ENCODE measurements at places on chromosomes 4 and X.

GRCh38 chrX:11678158-11678557 is 12.4 kb upstream of the ARHGAP6 start:
- no peak for DNase-seq

GRCh38 chr4:124417371-124417770 is 295.2 kb downstream of the ANKRD50 start:
- DNase-seq = no peak

DNA sequence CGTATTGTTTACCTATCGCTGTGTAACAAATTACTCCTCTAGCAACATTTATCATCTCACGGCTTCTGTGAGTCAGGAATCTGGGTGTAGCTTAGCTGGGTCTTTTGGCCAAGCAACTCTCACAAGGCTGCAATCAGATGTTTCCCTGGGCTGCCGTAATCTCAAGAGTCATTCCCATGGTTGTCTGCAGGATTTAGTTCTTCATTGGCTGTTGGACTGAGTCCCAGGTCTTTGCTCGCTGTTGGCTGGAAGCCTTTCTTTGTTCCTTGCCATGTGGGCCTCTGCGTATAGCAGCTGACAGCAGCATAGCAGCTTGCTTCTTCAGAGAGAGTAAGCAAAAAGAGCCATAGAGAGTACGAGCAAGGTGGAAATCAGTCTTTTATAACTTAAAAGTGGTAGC is 16.8 kb downstream of the POLR2B start:
- DNase-seq = no peak

DNA sequence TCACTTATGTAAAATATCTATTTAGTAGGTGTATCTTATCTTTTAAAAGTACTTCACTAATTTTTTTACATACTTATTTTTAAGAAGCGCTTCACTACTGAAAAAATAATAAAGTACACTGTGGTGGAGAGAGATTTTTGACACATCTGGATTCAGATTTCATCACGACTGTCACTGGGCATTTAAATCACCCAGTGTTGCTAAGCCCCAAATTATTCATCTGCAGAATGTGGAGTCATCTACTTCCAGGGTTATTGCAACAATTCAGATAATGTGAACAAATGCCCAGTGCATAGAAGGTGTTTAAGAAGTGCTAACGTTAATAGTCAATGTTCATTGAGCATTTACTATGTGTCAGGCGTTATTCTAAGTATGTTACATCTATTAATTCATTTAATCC is 41.8 kb downstream of the AASDH start:
- DNase-seq = no peak

- DNase-seq = no peak
Measured at GRCh38 chrX:69063486-69063885, 101.8 kb downstream of the PJA1 start.

GRCh38 chr4:19372390-19372789 is 879.3 kb upstream of the SLIT2 start:
- no peak for DNase-seq

DNA sequence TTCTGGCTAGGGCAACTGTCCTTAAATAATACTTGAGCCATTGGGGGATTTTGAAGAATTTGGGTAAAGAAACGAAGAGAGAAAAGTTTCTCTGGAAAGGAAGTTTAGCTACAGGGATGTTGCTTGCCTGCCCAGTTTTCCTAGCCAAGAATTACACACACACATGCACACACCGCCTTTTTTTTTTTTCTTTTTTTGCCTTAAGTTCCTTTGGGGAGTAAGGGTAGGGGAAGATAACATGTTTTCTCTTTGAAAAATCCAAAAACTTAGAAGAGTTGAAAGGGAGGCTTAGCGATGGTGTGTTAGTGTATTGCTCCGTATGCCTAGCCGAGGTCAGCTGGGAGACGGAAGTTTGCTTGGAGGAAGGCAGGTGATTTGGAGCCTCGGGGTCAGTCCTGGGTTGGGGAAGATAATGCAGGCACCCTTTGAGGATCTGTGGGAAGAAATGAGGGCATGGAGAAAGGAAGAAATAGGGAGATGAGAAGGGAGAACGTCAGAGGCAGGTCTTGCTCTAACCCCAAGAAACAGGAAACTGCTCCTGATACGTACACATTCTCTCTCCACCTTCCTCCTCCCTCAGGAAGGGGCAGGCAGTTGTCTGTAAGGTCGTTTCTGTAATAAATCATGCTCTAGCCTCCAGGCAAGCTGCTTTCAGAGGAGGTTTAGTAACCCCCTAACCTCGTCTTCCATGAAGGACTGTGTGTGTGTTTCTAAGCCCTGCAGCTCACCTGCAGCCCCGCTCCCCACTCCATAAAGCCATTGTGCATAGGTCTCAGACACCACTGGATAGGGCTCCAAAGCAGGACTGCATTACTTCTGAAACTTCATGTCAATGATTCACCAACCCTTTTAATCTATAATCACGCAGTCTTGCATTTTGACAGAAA is 10.5 kb downstream of the KLF3 start:
- DNase-seq = no peak

GRCh38 chr4:100799761-100800539 is 282.1 kb upstream of the EMCN start:
- no peak for DNase-seq

DNA sequence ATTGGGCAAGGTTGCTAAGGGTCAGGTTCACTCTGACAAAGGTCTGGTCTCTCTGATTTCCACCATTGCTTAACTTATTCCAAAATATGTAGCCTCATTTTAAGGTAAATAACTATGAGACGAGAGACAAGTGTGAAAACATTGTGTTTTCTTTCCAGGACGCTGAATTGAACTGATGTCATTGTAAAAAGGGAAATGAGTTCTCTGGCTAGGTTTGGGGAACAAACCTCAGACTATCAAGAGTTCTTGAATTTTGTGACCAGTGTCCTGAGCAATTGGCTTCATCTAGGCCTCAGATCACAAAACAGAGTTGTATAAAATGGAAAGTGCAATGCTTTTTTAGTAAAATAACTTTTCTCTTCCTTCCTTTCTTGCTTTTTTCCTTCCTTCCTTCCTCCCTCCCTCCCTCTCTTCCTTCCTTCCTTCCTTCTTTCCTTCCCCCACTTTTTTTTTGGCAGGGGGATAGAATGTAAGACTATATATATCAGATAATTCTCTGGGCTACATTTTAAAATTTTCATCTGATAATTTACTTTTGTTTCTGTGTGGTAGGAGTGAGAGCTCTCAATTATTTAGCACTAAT is 30.8 kb upstream of the CXCL8 start:
- no peak for DNase-seq

DNA sequence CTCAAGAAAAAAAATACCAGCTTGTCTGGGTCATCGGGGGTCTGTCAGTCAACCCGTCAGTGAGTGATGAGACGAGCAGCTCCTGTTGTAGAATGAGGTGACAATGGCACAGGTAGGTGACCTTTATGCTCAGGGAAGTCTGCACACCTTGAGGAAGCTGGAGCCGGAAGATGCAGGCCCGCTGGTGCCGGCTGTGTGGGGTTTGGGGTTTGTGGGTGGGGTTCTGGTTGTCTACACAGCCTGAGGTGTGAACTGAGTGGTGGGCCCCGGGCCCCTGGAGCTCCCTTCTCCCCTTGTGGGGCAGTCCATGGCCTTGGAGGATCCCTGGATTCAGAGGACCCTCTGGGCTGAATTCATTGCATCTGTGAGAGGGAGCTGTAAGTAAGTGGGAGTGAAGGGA is 75.5 kb downstream of the SORCS2 start:
- DNase-seq = no peak

- no peak for DNase-seq
Measured at GRCh38 chr4:111074523-111075114, 451.7 kb upstream of the PITX2 start.

DNA sequence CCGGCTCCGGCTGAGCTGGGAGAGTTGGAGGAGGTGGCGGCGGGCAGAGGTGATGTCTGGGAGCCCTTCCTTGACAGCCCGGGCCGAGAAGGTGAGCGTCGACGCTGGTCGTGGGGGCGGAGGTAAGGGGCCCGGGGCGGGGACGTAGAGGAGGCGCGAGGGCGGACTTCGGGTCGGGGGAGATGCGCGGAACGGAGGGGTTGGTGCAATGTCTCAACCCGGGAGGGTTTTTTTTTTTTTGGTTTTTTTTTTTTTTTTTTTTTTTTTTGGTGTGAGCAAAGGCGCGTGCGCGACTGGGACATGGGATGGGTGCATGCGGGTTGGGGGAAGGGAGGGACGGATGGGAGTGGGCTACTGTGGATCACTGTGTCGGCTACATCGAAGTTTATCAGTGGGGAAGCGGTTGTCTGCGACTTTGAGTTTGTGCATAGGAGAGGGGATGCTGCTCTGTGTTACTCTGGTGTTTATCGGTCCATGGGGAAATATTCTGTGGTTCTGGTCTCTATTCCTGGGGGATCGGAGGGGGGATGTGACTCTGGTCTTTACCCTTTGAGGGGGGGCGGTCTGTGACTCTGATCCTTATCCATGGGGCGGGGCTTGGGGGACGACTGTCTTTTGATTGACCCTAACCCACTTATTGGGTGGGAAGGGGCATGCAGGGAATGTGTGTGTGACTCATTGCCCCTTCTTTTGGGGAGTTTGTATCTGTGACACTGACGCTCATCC is 537 bp downstream of the RBM10 start:
- DNase-seq = no peak

DNA sequence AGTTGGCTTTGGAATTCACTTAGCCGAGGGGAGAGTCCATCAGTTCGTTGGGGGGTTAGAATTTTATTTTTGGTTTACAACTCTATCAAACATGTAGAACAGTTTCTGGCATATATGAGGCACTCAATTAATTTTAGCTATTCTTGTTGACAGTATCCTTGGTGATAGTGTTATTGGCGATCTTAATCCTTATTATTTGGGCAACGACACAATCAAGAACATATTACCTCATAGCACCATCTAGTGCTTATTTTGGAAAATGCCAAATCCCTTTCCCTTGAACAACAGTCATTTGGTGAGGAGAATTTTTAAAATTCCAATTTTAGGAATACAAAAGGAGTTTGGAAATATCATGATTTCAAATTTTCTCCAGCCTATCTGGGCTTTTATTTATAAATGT is 17.9 kb upstream of the PGRMC1 start:
- DNase-seq = no peak

- DNase-seq = no peak
Measured at GRCh38 chr4:146121757-146122156, 53.8 kb upstream of the LSM6 start.

- no peak for DNase-seq
Measured at GRCh38 chr4:181063212-181063611, 1180.0 kb upstream of the TENM3 start.

GRCh38 chr4:105712766-105713165 is 4.2 kb downstream of the GSTCD start:
- DNase-seq = no peak

- DNase-seq = no peak
Measured at GRCh38 chr4:26365537-26366150, 44.8 kb downstream of the RBPJ start.

GRCh38 chr4:159768016-159768415 is 665.1 kb downstream of the RAPGEF2 start:
- no peak for DNase-seq

GRCh38 chr4:107711831-107712230 is 8.2 kb downstream of the PAPSS1 start:
- no peak for DNase-seq

DNA sequence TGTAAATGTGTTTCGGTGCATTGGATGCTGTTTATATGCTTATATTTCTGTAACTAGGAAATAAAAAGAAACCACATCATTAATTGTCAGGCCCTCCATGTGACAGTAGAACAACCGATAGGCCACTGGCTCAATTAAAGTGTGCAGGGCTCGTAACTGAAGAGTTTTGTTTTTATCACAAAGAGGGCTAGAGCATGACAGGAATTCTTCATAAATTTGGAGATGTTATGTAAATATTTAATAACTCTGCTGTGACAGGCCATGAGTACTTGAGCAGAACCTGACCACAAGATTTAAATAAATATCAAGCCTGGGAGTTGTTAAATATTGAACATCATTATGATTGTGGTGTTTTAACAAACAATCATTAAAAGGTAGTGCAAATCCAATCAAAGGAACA is 55.9 kb downstream of the MID1 start:
- DNase-seq = no peak

GRCh38 chrX:42746606-42747005 is 31.4 kb downstream of the PPP1R2C start:
- no peak for DNase-seq

DNA sequence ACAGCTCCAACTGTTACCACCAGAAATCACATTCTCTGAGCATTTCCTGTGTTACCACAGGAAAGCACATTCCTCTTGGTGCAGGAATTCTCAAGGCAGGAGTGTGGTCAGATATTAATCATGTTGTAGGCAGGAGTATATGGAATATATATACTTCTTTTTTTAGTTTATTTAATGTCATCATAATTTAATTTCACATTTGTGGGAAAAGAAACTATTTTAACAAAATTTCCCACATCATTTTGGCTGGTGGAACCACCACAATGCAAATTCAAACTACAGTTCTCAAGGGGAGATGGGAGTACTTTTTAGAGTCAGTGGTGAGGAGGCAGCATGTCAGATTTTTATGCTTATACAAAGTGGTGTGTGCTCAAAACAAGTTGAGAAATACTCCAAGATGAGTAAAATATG is 139.0 kb downstream of the ATP10D start:
- no peak for DNase-seq

DNA sequence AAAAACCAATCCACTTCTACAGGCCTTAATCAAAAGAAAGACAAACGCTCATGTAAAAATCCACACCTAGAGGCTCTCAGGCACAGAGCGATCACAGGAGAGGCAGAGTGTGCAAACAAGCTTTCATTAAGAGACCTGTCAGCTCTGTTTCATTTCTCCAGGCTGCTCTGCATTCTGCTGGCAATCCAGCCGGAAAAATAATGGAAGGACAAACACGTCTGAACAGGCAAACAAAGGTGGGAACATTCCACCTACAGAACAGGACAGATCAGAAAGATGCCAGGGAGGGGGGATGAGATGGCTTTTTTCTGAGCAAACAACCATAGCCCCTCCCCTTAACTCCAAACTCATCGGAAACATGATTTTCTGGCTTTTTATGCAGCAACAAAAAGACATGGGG is 9.7 kb downstream of the SOD3 start:
- DNase-seq = no peak

DNA sequence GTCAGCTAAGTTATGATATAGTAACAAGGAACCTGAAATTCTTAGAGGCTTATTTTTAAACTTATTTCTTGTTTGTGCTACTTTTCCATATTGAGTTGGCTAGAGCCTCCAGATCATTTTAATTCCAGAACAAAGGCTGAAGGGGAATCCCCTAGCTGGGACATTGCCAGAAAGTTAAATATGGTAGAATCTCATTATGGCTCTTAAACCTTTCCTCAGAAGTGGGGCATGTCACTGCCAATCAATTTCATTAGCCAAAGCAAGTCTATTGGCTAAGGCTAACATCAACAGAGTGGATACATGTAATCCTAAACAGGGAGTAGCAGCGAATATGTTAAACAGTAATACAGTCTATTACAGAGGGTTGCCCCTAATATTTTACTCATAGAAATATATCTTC is 47.0 kb downstream of the FTHL17 start:
- no peak for DNase-seq

DNA sequence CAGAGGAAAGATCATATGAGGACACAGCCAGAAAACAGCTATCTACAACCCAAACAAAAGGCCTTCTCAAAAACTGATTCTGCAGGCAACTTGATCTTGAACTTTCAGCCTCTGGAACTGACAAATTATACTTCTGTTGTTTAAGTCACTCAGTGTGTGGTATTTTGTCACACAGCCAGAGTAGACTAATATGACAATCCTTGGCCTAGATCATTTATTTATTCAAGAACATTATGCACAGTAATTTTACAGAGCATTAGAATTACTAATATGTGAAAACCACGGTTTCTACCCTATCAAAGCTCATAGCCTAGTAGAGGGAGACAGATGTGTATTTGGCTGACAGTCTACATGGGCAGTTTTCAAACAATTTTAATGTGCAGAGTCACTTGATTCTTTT is 167.8 kb upstream of the PCDH18 start:
- no peak for DNase-seq

All from stimulated activated CD4-positive, alpha-beta T cell treated with anti-CD3 and anti-CD28 coated beads, Interleukin-15, amount 100 ng/mL, for 1 hour (primary cell).